ENCODE measurements at places on chromosomes 13 and 19.

GRCh38 chr19:58385313-58385890 is 1.7 kb upstream of the RPS5 start:
- no peak for DNase-seq

DNA sequence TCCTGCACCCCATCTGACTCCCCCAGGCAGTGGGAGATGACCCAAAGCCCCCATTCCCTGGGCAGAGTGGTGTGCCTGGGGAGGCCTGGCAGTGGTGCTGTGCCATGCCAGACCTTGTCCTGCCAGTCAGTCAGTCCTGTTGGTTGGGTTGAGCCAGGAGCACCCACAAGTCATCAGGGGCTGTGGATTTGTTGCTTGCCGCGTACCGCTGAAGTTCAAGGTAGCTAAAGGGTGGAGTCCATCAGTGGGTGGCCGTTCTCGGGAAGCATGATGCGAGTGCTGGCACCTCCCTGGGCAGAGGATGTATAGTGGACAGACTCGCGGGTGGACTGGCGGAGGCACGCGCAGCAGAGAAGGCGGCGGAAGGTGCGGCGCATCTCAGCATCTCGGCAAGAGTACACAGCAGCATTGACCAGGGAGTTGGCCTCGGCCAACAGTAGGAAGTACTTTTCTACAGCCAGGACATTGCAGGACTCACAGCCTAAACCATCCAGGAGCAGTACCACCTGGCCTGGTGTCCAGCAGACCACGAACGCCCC is 3.9 kb downstream of the LPAR2 start:
- DNase-seq: no peak

DNA sequence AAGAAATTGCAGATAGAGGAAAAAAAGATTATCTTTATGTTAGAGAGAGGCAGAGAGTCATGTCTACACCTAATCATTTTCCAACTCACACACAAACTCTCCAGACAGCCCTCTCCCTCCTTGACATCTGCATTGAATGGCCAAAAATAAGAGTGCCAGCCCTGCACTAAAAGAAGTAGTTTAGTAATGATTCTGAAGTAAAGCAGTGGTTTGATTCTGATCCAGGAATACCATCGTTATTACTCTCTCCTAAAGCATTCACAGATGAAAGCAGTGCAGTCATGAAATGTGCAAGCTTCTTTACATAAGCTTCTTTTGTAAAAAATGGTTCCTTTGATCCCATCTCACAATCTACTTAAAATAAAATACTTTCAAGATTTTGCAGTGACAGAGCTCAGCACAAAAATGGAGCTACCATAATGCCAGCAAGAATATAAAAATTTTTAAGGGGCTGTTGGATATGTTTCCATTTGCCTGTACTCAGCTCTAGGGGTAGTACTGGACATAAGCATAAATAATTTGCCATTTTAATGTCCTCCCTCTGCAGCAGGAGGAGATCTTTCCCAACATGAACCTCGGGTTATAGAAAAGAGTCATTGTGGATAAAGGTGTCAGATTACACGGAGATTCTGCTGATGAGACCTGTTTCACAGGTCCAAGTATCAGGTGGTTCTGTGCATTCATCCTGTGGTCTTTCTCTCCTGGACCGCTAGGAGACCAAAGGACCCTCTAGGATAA is 406.3 kb downstream of the DCT start:
- no peak for DNase-seq

DNA sequence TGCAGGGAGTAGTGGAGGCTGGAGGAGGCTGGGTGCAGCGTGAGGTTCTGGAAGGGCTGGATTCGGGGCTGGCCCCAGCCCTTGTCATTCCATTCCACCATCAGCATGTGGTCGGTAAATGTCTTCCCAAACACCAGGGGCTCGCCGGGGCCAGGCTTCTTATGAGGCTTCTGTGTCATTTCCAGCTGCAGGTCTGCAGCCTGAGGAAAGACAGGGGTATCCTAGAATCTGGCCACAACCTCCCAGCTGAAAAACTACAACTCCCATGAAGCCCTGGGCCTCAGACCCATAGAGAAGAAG is 4.4 kb downstream of the BCAT2 start:
- DNase-seq: no peak

DNA sequence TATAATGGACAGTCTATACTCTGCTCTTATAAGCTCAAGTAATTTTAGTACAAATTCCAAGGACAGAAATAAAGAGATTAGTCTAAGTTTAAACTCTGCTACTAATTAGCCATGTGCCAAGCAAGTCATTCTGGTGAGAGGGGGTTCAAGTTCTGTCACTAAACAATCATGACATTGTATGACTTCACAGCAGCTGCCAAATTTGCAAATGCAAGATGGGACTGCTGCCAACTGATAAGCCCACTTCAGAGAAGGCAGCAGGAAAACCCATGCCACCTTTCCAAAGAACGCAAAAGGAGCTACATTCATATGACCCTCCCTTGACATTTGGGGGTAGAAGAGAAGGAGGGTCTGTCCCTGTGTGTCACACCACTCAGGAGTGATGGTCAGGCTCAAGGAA is 60.7 kb upstream of the RFXAP start:
- no peak for DNase-seq

Measured in stimulated activated CD4-positive, alpha-beta T cell treated with anti-CD3 and anti-CD28 coated beads, Interleukin-15, amount 100 ng/mL, for 48 hours (primary cell).